Breast epithelium (tissue), 4 donors: ENCODE measurements at places on chromosomes 4 and X. TPM values are rescaled to one million over a fixed set of nuclear protein-coding genes. Genes with fewer than 3 reads are reported as not detected.

GRCh38 chr4:65021149-65021548 is 611.9 kb upstream of the TECRL start:
- DNase-seq: no peak

DNA sequence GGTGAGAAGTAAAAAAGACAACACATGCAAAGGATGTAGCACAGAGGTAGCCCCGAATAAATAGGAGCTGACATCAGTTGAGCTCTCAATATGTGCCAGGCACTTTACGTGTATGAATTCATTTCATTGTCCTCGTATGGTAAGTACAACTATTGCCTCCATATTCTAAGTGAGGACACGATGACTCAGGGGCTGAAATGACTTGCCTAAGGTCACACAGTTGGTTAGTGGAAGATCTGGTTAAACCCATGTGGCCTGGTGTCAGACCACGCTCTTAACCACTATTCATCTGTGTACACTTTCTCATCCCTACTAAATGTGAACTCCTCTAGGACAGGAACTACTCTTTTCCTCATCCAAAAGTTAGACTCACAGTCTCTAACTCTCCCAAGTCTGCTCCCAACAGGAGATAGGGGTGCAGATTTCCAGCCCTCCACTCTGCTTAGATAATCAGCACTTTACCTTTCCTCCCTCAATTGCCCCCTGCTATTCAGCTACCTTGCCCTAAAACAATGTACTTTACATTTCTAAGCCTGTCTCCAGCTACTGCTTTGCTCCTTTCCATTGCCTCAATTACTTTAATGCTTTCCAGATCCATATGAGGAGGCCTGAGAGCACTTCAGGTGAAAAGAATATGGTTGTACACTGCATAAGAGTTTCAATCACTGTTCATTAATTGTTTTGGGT is 58.8 kb upstream of the LHFPL1 start:
- no peak for DNase-seq

DNA sequence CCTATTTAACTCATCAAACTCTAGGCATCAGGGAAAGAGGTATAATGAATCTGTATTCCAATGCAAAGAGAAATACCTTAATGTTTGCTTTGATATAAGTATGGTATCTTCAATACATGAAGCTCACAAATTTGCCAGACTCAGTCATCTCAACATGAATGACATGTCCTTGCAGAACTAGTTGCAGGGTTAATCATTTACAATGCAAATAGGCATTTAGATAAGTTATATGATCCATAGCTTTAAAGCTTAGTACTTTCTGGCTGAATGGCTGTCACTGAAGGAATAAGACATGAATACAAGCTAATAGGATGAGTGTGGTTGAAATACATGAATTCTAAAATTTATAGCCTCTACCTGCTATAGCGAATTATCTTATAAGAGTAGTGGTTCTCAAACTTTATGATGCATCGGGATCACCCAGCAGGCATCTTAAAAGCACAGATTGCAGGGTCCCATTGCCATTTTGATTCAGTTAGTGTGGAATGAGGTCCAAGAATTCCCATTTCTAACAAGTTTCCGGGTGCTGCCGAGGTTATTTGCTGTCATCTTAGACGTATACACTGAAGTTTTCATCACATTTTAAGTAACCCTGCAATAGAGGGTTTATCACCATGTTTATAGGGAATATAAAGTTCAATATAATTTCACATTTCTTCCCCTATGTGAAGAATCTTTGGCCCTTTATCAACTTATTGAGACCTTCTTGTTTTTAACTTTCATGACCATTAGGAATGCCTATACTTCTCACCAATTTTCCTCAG is 439.2 kb downstream of the ARHGAP24 start:
- no peak for DNase-seq

TRPC5OS gene
- not detected for total RNA-seq

DNA sequence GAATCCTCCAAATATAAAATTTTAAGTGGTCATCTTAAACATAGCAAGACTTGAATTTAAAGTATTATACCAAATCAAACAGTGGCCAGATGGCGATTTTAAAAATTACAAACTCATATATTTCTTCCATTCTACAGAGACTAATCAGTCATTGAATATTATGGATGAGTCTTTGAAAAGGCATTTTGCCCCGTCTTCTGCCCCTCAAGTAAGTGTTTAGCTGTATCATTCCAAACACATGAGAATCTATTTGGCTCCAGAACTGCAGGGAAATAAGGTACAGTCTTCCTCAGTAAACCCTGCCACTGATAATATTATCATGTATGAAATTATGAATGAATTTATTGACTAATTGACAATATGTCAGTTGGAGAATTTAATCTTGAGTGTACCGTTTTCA is 191.0 kb downstream of the SLC7A11 start:
- no peak for DNase-seq

GRCh38 chr4:123390846-123391456 is 5.6 kb upstream of the SPRY1 start:
- no peak for DNase-seq

DNA sequence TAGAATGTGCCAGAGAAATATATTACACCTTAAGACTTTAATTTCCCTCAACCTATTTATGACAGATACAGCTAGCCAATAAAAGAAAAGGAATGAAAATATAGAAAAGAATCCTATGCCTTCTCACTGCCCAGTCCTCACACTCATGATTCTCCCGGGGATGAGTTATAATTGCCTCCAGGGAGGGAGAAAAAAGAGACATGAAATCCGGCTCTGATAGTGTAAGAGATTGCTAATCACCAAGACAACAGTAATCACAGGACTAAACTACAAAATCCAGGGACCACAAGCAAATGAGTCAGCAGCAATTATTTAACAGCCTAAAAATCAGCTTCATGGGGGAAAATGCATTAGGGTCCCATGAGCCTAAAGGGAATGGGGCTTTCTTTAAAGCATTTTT is 95.9 kb upstream of the DUSP21 start:
- no peak for DNase-seq

DNA sequence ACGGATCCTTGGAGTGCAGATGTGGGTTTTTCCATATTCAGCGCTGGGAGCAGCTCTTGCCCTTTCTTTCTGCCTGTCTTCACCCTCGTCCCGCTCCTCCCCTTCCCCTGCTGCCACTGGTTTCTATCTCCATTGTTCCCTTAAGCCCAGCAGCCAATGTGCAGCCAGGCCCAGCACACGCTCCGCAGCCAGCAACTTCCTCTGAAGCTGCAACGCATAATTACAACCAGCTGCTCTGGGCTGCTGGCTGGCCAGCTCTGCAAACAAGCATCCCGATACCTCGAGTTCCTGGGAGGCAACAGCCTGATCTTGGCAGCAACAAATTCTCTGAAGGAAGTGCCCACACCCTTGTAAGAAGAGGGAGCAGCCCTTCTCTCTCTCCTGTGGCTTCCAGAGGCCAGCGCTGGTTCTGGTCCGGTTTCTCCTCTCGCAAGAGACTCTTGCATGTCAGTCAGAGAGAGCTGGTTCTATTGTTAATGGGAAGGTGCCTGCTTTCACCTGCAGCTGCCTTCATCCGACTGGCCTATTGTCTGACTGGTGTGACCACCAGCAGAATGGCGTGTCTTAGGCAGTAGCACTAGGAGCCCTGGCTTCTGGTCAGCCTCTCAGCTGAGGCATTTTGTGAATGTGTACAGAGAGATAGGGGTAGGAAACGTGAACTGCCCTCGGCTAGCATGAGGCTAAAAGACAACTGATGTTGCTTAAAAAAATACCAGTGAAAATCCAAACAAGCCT is 83.8 kb upstream of the MAML3 start:
- DNase-seq: peak; percentile 38

TLR10 gene
- 0.48 TPM for total RNA-seq

- no peak for DNase-seq
Measured at GRCh38 chrX:119529345-119530276, 35.6 kb downstream of the STEEP1 start.

SSX1 gene
- total RNA-seq: not detected

GRCh38 chr4:153483432-153484418 is 17.6 kb downstream of the TMEM131L start:
- no peak for DNase-seq

DNA sequence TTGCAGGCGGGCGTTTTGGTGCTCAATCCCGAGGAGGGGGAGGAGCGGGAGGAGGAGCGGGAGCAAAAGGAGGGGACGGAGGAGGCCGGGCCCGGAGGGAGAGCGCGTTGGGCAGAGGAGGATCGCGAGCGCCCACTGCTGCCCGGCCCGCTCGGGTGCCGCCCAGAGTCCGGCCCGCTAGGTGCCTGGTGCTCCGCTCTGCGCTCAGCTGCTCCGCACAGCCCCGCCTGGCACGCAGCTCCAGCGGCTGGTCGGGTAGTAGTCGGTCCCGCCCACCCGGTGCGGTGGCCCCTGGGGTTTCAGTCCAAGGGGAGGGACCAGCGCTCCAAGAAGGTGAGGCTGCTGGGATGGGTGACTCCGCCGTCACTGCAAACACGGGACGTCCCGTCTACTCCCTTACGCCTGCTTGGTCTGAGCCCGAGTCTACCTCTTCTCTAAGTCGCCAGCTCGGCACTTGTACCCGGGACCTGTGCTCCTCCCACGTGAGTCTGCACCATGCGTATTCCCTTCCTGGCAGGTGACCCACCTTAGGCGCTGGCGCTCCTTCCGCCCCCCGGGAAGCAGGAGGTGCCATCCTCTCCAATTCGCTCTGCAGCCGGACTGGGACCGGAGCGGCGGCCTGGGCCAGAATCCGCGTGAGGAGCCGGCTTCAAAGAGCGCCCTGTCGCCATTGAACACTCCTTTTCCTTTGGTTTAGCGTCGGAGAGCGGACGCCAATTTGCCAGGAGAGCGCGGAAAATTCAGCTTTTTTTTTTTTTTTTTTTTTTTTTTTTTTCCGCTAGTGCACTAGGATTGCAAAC is 405 bp upstream of the HS3ST1 start:
- peak; percentile 70 for DNase-seq

DNA sequence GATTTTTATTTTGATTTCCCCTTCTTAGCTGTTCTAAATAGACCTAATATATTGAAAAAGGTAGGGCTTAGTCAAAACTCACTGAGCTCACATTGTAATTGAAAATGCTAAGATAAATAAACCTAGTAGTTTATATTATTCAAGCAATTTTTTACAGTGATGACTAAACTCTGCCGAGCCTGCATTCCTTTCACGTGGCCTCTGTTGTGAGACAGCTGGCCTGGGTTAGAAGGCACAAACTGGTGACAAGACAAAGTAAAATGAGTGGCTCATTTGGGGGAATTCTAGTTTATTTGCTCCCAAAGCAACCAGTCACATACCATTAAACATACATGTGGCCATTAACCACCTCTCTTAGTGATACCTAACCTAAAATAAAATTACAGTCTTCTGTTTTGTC is 169.4 kb upstream of the TEX13C start:
- DNase-seq: no peak

NPY5R gene
- 1.6 TPM for total RNA-seq

DNA sequence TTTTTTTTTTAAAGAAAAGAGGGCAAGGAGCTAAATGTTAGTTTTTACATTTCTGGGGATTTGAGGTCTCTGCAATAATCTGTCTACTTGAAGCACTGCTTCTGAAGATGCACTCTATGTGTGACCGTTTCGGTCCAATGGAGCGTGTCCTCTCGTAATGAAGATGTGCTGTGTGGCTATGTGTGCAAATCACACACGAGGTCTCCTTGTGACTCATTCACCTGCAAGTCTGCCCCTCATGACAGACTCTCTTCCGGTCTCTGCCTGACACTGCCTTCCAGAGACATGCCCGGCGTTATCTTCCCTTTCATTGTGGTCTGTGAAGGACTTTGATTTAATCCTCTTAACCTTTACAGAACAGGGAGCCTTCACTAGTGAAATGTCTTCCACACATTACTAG is 84.3 kb downstream of the TRAM1L1 start:
- DNase-seq: no peak

ASB9 gene
- 0.98 TPM for total RNA-seq

ADAM29 gene
- total RNA-seq: 0.29 TPM

- DNase-seq: no peak
Measured at GRCh38 chr4:39770969-39771724, 73.2 kb downstream of the UBE2K start.

- DNase-seq: peak; percentile 63
Measured at GRCh38 chr4:7843831-7844593, 95.6 kb downstream of the AFAP1 start.

MECP2 gene
- 58.3 TPM for total RNA-seq

GRCh38 chr4:6633091-6633906 is 7.2 kb upstream of the MRFAP1 start:
- DNase-seq: no peak

DNA sequence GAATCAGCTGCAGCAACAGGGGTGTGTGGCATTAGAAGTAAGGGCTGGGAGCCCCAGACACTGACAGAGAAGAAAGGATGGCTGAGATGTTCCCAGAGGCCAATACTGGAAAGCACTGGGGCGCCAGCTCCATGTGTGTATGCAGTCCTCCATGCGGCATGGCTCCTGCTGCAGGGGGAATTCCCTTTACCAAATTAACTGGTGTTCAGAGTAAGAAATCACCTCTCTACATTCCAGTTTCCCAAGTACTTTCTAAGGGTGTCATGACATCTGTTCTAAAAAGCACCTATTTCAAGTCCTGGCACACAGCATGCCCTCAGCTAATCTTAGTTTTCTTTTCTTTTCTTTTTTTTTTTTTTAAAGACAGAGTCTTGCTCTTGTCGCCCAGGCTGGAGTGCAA is 98.0 kb downstream of the MAML3 start:
- DNase-seq: no peak

DNA sequence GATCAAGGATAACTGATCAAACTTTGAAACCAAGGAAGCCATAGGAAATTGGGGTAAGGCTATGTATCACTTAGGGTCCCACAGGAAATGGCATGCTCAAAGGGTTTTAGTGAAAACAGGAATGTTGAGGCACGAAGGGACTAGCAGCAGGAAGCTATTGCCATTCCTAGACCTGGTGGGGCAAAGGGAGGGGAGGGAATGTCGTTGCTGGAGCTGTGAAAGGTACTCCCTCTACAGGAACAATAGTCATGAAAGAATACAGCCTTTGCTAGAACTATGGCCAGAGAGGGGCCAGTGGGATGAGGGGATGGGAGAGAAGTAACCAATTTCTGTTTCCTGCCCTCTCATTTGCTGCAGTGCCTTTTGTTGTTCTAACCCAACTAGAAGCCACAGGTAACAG is 11.9 kb downstream of the REPS2 start:
- DNase-seq: no peak

DNA sequence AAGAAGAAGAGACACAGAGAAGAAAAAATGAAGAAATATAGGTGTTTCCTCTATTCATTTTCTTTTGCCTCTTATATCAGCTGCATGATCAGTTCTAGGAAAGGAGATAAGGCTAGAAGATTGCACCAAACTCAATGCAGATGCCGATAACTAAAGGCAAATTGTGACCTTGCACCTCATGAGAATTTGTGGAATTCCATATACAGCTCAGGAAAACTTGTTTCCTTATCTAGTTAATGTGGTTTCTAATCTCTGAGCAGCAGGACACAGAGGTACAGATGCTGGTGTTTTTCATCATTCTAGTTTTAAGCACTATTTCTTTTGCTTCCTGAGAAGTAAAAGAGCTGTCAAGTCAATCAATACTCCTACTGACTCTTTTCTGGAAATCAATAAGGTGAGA is 104.6 kb upstream of the NWD2 start:
- DNase-seq: no peak

LRIT3 gene
- total RNA-seq: 0.16 TPM

- DNase-seq: no peak
Measured at GRCh38 chr4:176262243-176262642, 6.8 kb downstream of the ASB5 start.

- no peak for DNase-seq
Measured at GRCh38 chr4:176671532-176671931, 121.2 kb downstream of the VEGFC start.
